ENCODE measurements at places on chromosomes 4 and X. TPM values are rescaled to one million over a fixed set of nuclear protein-coding genes. Genes with fewer than 3 reads are reported as not detected.

APBB2 gene
- 45.2 TPM for total RNA-seq

RNF128 gene
- 32.1 TPM for total RNA-seq

HSD17B13 gene
- total RNA-seq, result not detected

STBD1 gene
- total RNA-seq, result 10.0 TPM

STPG2 gene
- not detected for total RNA-seq

ANKRD37 gene
- 8.4 TPM for total RNA-seq

NAP1L3 gene
- not detected for total RNA-seq

HMGN5 gene
- total RNA-seq, result 0.38 TPM

TMSB4X gene
- total RNA-seq, result 3,174 TPM

ZNF827 gene
- total RNA-seq, result 3.5 TPM

KLB gene
- total RNA-seq, result under 0.01 TPM

CCDC160 gene
- not detected for total RNA-seq

SSX2 gene
- total RNA-seq, result not detected

TLR2 gene
- total RNA-seq, result 2.6 TPM

MYOZ2 gene
- total RNA-seq, result not detected

UGT2B7 gene
- total RNA-seq, result 0.26 TPM

DCAF8L2 gene
- not detected for total RNA-seq

HNRNPDL gene
- 141 TPM for total RNA-seq

PARM1 gene
- not detected for total RNA-seq

ZNF630 gene
- 2.0 TPM for total RNA-seq

GABRG1 gene
- total RNA-seq, result not detected

UGT8 gene
- total RNA-seq, result under 0.01 TPM

KCNIP4 gene
- total RNA-seq, result 1.4 TPM

PCDH11X gene
- not detected for total RNA-seq

IGFBP7 gene
- total RNA-seq, result 92.9 TPM

ADH7 gene
- 31.2 TPM for total RNA-seq

FAM9B gene
- not detected for total RNA-seq

SAGE1 gene
- total RNA-seq, result not detected

HGFAC gene
- total RNA-seq, result not detected

NDST3 gene
- total RNA-seq, result not detected

BEX5 gene
- 1.3 TPM for total RNA-seq
